ENCODE measurements at places on chromosomes 4 and X.

GRCh38 chr4:13782231-13782630 is 154.7 kb upstream of the BOD1L1 start:
- no peak for DNase-seq

- no peak for DNase-seq
Observed at GRCh38 chr4:96691521-96691920, 851.6 kb downstream of the PDHA2 start.

DNA sequence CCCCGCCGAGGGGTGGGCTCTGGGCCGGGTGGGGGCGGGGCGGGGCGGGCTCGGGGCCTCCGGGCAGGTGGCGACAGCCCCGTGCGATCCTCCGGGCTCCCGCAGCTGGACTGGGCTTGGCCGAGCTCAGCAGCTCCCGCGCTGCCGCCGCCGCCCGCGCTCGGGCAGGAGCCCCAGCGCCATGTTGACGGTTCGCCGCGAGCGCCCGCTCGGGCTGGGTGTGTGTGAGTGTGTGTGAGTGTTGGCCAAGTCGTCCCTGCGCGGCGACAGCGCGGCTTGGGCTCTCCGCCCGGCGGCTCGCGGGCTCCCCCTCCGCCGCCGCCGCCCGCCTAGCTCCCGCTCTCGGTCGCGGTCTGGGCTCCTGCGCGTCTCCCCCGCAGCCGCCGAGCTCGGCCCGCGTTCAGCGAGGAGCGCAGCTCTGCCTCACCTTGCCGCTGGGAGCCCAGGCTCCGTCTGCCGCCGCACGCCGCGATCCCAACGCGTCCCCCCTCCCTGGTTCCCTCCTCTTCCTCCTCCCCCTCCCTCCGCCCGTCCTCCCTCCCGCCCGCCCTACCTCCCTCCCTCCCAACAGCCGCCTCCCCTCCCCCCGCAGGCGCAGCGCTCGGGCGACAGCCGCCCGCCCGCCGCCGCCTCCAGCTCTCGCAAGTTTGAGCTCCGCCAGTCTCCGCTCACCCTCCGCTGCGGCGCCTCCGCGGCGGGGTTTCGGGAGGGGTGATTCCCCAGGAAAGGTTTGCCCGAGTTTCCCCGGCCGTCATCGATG is at the start of gene BCOR:
Gene BCOR, minus strand, starts transcription at position 455 of the 760 bp plus-strand sequence. CDS start 20,029 bp downstream, outside the sequence.
- peak; percentile 38 for DNase-seq

DNA sequence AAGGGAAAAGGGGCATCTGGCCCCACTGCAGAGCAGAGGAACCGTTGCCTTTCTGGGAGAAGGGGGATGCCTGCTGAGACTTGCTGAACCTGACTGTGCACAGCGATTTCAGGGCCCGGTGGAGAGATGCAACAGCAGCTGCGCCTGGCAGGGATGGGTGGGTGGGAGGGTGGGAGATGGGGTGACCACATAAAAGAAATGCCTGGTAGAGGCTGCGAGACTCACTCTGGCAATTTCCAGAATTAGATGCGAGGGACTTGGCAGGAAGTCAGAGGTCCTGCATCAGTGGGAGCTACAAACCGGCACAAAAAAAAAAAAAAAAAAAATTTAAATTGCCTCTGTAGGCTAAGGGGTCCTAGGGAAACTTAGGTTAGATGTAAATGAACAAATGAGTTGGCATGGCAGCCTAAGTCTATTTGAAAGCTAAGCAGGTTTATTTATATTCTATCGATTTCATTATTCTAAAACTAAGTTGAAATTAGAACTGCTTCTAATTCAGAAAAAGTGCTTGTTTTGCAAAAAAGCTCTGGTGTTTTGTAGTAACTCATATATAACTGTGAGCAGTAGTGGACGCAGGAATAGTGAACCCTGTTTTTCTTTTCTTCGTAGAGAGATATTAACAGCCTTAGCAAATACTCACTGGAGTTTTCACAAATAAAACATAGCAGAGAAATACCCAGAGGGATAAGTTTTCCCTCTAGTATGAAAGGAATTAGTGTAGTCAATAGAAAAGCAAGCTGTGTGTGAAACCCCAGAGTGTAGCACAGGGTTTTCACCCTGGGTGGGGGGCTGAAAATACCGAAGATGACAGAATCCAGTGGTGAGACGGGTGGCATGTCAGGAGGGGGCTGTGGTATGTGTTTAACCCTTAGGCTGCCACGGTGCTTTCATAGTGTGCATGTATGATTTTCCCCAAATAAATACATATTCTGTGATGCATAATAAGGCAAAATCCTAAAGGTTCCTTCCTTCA is 130.1 kb downstream of the EGF start:
- no peak for DNase-seq

GRCh38 chr4:77818073-77818601 is 1.0 kb downstream of the CNOT6L start:
- DNase-seq, result peak; percentile 37
